Thoracic aorta (tissue), 2 donors: ENCODE measurements at places on chromosomes 7 and 10. TPM values are rescaled to one million over a fixed set of nuclear protein-coding genes. Genes with fewer than 3 reads are reported as not detected.
A peak's percentile ranks its signal among the peaks of the same experiment; 100 is the strongest.

GRCh38 chr7:2843191-2843685 lies 870 bp downstream of the GNA12 start:
- no peak overlapping the region for H3K27ac ChIP-seq
- peak overlapping the region; percentile 86 for H3K4me3 ChIP-seq
- DNase-seq: no peak
- no peaks in the 10 kb centered on the region for H3K36me3 ChIP-seq

DNA sequence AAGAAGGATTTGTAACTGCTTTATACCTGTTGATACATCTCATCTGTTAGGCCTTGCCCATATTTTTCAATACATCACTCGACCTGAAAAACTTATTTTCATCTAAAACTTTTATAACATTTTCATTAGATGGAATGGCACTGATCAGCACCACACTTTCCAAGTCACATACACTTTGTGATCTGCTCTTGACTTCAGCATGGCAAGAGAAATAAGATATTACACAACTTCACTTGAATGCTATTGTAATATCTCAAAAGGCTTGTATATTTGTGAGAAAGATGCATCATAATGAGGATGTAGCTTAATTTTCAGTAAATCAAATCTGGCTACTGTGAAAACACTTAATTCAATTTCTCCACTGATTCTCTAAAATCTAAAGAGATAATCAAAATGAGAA lies 126.2 kb downstream of the MICU1 start:
- H3K36me3 ChIP-seq: no peaks in the 10 kb centered on the region
- no peak for DNase-seq
- H3K4me3 ChIP-seq: no peak overlapping the region
- no peaks in the 10 kb centered on the region for H3K27me3 ChIP-seq
- H3K4me1 ChIP-seq: no peaks in the 10 kb centered on the region
- H3K27ac ChIP-seq: no peak overlapping the region

DNA sequence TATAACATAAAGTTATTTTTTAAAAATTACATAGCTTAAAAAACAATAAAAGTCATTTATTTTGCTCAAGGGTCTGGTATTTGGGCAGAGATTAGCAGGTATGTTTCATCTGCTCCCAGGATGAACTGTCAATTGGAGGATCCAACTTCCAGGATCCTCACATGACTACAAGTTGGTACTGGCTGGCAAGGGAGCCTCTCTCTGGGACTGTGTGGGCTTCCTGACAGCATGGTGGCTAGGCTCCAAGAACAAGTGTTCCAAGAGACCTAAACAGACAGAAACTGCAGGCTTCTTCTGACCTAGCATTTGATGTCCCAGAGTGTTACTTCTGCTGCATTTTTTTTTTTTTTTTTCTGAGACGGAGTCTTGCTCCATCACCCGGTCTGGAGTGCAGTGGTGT lies 107.2 kb downstream of the AVL9 start:
- no peaks in the 10 kb centered on the region for H3K27me3 ChIP-seq
- H3K4me1 ChIP-seq: no peaks in the 10 kb centered on the region
- no peaks in the 10 kb centered on the region for H3K36me3 ChIP-seq
- H3K4me3 ChIP-seq: no peak overlapping the region

- no peak for DNase-seq
- no peak overlapping the region for H3K27ac ChIP-seq
- no peaks in the 10 kb centered on the region for H3K36me3 ChIP-seq
- no peaks in the 10 kb centered on the region for H3K27me3 ChIP-seq
- no peak overlapping the region for H3K4me3 ChIP-seq
Measured at GRCh38 chr7:46283852-46284251, 362.8 kb upstream of the IGFBP3 start.

- no peak overlapping the region for H3K27ac ChIP-seq
- no peak overlapping the region for H3K4me3 ChIP-seq
- H3K27me3 ChIP-seq: no peaks in the 10 kb centered on the region
Measured at GRCh38 chr7:26461518-26461917, 169.9 kb downstream of the SNX10 start.

GRCh38 chr10:23742368-23742767 lies 303.5 kb downstream of the OTUD1 start:
- no peaks in the 10 kb centered on the region for H3K27me3 ChIP-seq
- H3K36me3 ChIP-seq: no peaks in the 10 kb centered on the region
- H3K27ac ChIP-seq: no peak overlapping the region
- no peaks in the 10 kb centered on the region for H3K4me1 ChIP-seq

GRCh38 chr7:44052771-44053365 lies 8.4 kb downstream of the DBNL start:
- H3K36me3 ChIP-seq: peaks cover 60% of the 10 kb centered on the region
- H3K27me3 ChIP-seq: no peaks in the 10 kb centered on the region
- peaks cover 6% of the 10 kb centered on the region for H3K4me1 ChIP-seq
- H3K4me3 ChIP-seq: no peak overlapping the region

DNA sequence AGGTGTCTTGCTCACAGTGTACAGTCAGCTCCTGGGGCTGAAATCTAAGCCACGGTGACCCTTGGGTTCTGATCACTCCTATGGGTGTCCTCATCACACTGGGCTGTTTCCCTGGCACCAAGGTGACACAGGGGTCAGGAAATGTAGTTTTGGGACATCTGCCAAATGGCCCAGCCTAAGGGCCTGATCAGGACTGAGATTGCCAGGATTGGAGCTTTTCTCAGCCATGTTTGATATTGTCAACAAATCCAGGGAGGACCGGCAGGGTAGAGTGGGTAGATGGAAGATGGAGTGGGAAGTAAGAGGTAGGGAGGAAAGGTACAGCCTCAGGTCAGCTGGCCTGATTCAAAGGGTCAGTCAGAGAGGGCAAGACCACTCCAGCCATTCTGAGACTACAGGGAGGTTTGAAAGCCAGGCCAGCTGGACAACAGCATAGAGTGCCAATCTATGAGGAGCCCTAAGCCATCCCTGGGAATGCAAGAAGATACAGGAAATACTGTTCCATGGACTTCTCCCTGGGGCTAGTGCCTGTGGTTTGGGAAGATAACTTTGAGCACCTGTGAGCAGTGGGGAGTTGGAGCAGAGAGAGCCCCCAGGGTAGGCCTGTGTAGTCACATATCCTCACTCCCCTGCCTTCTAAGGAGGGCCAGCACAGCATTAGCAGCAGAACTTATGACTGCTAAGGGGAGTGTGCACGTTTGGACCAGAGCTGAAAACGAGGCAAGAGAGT lies 377.3 kb upstream of the ZMIZ1 start:
- no peak overlapping the region for H3K4me3 ChIP-seq
- no peaks in the 10 kb centered on the region for H3K27me3 ChIP-seq
- no peak overlapping the region for H3K27ac ChIP-seq
- peaks cover 9% of the 10 kb centered on the region for H3K4me1 ChIP-seq

DNA sequence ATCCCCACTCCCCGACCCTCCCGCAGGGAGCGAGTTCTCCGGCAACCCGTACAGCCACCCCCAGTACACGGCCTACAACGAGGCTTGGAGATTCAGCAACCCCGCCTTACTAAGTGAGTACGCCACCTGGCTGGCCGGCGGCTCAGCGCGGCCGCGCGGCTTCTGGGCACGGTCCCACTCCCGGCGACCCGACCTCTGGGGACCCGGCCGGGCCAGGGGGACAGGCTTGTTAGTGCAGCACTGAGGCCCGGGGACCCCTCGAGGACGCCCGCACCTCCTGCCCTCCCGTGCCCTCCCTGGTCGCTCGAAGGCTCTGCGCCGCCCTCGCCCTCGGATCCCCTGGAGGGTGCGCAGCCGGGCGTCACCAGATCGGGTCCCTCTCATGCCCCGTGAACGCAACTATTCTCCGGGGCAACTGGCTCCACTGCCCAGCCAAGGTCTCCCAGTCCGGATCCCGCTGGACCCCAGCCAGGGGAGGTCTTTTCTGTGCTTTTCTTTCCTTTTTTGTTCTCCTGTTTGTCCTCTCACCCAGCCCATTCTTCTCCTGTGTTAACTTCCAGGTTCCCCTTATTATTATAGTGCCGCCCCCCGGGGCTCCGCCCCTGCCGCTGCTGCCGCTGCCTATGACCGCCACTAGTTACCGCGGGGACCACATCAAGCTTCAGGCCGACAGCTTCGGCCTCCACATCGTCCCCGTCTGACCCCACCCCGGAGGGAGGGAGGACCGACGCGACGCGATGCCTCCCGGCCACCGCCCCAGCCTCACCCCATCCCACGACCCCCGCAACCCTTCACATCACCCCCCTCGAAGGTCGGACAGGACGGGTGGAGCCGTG lies 81.8 kb downstream of the PAX2 start:
- H3K4me1 ChIP-seq: peaks cover 33% of the 10 kb centered on the region
- H3K27me3 ChIP-seq: peaks cover 32% of the 10 kb centered on the region
- H3K36me3 ChIP-seq: no peaks in the 10 kb centered on the region
- H3K4me3 ChIP-seq: peak overlapping the region; percentile 72
- H3K27ac ChIP-seq: no peak overlapping the region

GRCh38 chr10:60390224-60390626 lies 550 bp upstream of the ANK3 start:
- H3K27ac ChIP-seq: no peak overlapping the region
- H3K4me3 ChIP-seq: no peak overlapping the region
- H3K27me3 ChIP-seq: no peaks in the 10 kb centered on the region
- H3K4me1 ChIP-seq: peaks cover 2% of the 10 kb centered on the region
- no peak for DNase-seq
- no peaks in the 10 kb centered on the region for H3K36me3 ChIP-seq

DNA sequence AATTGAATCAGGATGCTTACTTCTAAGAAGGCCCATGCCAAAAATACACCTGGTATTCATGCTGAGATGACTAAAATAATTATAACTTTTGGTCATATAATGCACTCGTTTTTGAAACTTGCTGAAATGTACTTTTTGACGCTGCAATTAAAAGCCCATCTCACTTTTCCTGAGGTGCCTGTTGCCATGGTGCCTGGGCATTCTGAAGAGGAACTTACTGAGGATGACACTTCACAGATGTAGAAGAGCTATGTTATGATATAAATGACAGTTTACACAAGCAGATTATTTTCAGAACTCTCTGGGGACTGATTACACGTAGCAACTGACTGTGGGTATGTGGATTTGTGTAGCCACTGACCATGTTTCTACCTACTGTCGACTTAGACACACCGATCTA lies 182.4 kb downstream of the TPK1 start:
- no peaks in the 10 kb centered on the region for H3K36me3 ChIP-seq
- H3K4me3 ChIP-seq: no peak overlapping the region
- no peak overlapping the region for H3K27ac ChIP-seq
- no peaks in the 10 kb centered on the region for H3K27me3 ChIP-seq
- H3K4me1 ChIP-seq: no peaks in the 10 kb centered on the region
- DNase-seq: no peak

- H3K27ac ChIP-seq: no peak overlapping the region
- H3K4me3 ChIP-seq: no peak overlapping the region
- H3K36me3 ChIP-seq: no peaks in the 10 kb centered on the region
- H3K27me3 ChIP-seq: no peaks in the 10 kb centered on the region
- no peaks in the 10 kb centered on the region for H3K4me1 ChIP-seq
- no peak for DNase-seq
Measured at GRCh38 chr7:22393913-22394729, 37.2 kb upstream of the RAPGEF5 start.

GRCh38 chr7:105325216-105325904 lies 63.4 kb downstream of the SRPK2 start:
- H3K4me1 ChIP-seq: no peaks in the 10 kb centered on the region
- no peak for DNase-seq
- no peaks in the 10 kb centered on the region for H3K27me3 ChIP-seq
- no peaks in the 10 kb centered on the region for H3K36me3 ChIP-seq

DNA sequence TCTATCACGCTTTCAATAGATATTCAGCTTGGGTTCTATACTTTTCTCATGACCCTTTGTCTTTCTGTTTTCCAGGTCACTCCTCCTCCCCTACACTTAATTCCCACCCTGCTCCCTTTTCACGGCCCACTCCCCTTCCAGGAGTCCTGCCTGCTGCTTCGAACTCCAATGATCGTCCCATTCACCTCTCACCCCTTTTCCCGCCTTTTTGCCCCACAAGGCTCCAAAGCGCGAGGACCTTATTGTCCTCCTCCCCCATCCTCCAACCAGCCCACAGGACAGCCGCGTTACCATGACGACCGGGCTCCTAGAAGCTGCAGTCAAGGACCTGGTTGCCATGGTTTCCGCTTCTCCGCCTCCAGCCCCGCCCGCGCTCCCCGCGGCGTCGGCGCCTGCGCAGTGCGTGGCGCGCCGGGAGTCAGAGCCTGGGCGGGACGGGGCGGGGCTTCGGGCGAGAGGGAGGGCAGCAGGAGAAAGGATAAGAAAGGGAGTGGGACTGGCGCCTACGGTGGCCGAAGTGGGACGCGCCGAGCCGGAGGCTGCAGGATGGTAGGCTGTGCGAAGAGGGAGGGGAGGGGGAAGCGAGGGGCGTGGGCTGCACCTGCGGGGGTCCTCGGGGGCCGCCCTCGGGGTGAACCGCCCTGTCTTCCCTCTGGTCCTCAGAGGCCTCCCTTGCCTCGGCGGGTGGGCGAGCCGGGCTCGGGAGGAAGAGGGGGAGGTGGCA lies at the start of gene AP1S1:
AP1S1 (plus strand) TSS at position 508 of the 724 bp plus-strand sequence; CDS start at position 547, 39 bp downstream.
- no peak within 1 kb of the TSS for H3K27ac ChIP-seq
- peaks cover 12% of the 10 kb centered on the region for H3K4me1 ChIP-seq
- peak; percentile 82 for DNase-seq
- H3K27me3 ChIP-seq: no peaks in the 10 kb centered on the region

DNA sequence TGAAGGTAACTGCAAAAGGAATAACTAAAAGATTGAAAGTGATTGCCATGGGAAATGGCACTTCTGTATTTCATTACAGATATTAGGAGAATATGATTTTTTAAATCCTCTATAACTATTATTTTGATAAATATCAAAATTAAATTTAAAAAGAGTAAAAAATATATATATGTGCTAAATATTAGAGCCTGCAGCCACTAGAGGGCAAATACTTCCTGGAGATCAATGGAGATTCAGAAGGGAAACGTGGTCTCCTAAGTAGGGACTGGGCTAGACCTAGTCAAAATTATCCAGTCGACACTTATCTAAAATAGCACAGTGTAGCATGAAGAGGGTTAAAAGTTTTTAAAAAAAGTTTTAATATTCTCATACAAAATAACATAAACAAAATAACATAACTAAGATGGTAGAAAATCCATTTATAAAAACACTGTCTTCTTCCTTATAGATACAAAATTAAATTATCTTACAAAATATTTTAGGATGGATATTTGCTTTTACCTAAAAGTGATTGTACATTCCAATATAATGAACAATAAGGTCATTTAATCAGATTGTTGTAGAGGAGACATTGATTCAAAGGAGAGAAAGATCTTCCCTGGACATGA lies 434.3 kb downstream of the MDFIC start:
- no peaks in the 10 kb centered on the region for H3K4me1 ChIP-seq
- DNase-seq: no peak
- no peaks in the 10 kb centered on the region for H3K27me3 ChIP-seq
- no peak overlapping the region for H3K4me3 ChIP-seq
- no peak overlapping the region for H3K27ac ChIP-seq

- no peak overlapping the region for H3K4me3 ChIP-seq
- H3K27ac ChIP-seq: no peak overlapping the region
Measured at GRCh38 chr10:25390733-25391132, 215.9 kb downstream of the GPR158 start.

GRCh38 chr7:150945853-150946420 lies 32.2 kb downstream of the KCNH2 start:
- no peak for DNase-seq
- H3K27ac ChIP-seq: no peak overlapping the region
- no peaks in the 10 kb centered on the region for H3K27me3 ChIP-seq
- no peak overlapping the region for H3K4me3 ChIP-seq

GRCh38 chr7:69739931-69740431 lies 141.7 kb downstream of the AUTS2 start:
- no peaks in the 10 kb centered on the region for H3K36me3 ChIP-seq
- H3K4me3 ChIP-seq: no peak overlapping the region
- DNase-seq: no peak
- H3K27me3 ChIP-seq: no peaks in the 10 kb centered on the region
- H3K4me1 ChIP-seq: no peaks in the 10 kb centered on the region

The SHH gene
- total RNA-seq: 0.28 TPM

The HOXA13 gene
- total RNA-seq: not detected

The C10orf105 gene
- total RNA-seq: 0.14 TPM

The ZNF3 gene
- 15.2 TPM for total RNA-seq

The ANKRD22 gene
- not detected for total RNA-seq

The RNF32 gene
- not detected for total RNA-seq

The TPST1 gene
- total RNA-seq: 18.1 TPM

The DLX6 gene
- total RNA-seq: not detected
